ENCODE measurements at places on chromosomes 12 and 14.
A peak's percentile ranks its signal among the peaks of the same experiment; 100 is the strongest.

DNA sequence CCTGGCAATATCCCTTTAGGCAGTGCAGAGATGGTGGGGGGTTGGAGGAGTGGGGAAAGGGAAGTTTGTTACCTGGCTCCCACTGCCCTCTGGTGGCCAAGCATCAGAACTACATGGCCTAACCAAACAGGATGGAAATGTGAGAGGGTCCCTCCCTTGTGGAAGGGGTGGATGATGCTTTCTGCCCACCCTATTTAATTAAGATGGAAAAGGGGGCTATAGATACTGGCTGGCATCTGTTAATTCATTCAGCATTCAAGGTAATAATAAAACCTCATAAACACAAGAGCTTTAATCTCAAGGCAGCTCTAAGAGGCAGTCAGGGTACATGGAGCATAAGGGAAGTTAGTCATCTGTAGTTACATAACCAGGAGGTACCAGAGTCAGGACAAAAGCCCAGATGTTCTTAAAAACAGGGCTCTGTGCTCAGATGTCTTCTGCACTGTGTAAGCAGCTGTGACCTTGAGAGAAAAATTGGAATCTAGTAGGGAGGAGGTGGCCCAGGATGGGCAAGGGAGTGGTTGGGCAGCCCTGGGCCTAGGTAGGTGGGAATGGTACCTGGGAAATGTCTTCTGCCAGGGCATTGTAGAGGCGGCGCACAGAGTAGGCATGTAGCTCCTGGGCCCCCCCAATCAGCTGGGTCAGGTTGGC lies 4.6 kb downstream of the AP1G2 start:
- no peak for DNase-seq

DNA sequence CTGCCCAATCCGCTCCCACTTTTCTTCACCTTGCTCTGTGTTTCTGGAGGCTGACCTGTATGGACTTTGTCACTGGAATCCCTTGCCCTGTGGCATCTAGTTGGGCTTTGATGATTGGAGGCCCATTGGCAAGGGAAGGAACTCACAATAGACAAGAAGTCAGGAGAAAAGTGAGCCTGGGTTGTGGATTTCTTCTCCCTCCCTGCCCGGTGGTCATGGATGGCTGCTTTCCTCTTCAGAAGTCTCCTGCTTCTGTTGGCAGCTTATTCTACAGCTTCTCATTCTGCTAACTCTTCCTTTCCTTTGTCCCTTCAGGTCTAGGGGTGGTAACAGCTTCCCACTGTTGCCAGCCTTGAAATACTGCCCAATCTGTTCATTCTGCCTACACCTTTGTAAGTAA lies 13.9 kb upstream of the CCDC60 start:
- DNase-seq: no peak

GRCh38 chr14:89303456-89304435 lies 113.3 kb downstream of the FOXN3 start:
- DNase-seq: peak; percentile 37

DNA sequence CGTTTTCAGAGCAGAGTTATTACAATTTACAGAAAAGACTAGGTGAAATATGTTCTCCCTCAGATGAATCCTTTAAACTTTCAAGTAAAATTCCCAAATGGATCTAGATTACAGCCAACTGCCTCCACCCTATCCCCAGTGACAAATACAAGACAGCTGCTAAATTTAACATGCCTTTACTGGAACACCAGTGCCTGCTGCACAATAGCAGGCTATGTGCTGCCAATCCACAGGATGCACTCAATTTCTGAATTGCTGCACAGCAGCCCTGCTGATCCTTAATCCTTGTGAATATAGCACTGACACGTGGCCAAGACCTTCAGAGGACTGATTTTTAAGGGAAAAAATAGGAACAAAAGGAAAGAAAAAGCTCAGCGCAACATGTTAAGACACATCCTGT lies 128.9 kb downstream of the CCER1 start:
- no peak for DNase-seq

DNA sequence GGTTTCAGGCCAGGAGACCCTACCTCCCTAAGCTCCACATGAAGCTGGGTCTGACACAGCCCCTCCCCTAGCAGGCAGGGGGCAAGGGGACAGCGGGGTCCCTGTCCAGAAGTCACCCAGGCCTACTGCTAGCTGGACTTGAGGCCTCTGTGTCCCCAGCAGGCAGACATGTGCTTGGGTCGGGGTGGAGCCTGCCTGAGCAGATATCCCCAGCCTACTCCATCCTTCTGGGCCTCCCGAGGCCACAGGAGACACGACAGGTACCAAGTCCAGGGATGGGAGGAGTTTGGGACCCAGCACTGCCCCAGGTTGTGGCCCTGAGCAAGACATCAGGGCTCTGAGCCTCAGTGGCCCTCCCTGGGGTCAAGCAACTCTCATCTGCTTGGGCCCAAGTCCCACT lies 105.2 kb upstream of the EIF5 start:
- no peak for DNase-seq

GRCh38 chr14:94180655-94181271 lies 6.6 kb downstream of the PPP4R4 start:
- DNase-seq: peak; percentile 23

DNA sequence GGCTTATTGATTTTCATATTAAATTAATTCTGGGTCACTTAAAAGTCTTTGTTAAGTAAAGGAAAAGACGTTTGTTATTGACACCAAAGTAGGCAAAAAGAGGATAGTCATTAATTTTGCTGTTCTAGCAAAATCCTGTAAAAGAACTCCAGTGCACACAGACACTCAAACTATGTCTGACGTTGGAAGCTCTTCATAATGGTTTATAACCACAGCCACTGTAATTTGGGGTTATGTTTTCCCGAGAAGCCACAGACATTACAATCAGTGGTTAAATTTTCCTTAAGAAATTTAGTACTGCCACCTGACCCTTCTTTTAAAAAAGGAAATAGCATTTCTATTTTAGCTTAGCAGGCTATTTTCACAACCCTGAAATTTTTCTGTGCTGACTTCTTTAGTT lies 267.5 kb downstream of the CCDC91 start:
- DNase-seq: no peak

- no peak for DNase-seq
Observed at GRCh38 chr12:104751594-104751993, 206.5 kb downstream of the SLC41A2 start.

GRCh38 chr14:23302290-23303225 lies at the start of gene PPP1R3E:
Gene PPP1R3E (minus strand): TSS chr14:23302859. CDS start chr14:23302576, 283 bp downstream.
- no peak for DNase-seq

DNA sequence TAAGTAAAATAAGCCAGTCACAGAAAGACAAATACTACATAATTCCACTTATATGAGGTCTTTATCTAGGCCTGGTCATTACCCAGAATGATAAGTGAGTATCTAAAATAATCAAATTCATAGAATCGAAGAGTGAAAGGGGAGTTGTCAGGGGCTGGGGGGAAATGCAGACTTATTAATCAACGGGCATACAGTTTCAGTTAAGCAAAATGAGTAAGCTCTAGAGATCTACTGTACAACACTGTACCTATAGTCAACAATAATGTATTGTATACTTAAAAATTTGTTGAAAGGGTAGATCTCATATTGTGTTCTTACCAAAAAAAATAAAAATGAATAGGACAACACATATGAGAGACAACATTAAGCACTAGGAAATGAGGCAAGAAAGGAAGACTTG lies 13.3 kb downstream of the BTBD7 start:
- no peak for DNase-seq

DNA sequence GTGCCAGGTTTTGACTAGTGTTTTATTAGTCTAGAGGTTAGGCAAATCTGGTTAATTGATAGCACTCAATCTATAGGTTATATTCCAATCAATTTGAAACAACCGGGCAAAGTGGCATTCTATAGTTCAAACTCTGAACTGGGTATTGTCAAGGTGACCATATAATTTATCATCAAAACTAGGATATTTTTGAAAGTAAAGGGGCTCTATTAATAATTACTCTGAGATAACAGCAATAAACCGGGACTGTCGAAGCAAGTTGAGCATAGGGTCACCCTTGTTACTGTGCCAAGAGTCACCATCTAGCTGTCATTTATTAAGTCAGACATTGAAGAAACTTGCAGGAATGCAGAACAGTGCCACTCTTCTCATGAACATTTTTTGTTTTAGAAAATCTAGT lies 321.2 kb downstream of the RAD51B start:
- DNase-seq: no peak

GRCh38 chr14:89442280-89442679 lies 25.2 kb upstream of the FOXN3 start:
- DNase-seq: no peak

GRCh38 chr14:61342486-61342885 lies 21.1 kb downstream of the PRKCH start:
- DNase-seq: no peak

All from fibroblast of skin of left quadriceps (primary cell).